ENCODE measurements at places on chromosomes 11 and 22.

GRCh38 chr11:116794851-116795250 is 3.2 kb upstream of the APOA5 start:
- no peak for DNase-seq

- DNase-seq, result no peak
Observed at GRCh38 chr11:92632495-92632894, 337.0 kb upstream of the MTNR1B start.

DNA sequence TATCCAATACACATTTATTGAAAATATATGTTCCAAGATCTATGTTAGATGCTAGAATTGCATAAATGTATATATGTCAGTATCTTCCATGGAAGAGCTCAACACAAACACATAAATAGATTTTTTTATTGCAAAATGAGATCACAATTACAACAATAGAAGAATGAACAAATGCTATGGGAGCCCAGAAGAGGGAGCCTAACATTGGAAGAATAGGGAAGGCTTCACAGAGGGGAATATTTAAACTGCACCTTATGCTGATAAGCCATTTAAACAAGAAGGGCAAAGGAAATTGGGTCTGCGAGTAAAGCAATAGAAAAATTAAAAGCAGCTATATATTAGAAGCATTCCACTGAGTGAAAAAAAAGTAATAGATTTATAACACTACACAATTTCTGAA is 96.1 kb upstream of the LRRC55 start:
- DNase-seq, result no peak

DNA sequence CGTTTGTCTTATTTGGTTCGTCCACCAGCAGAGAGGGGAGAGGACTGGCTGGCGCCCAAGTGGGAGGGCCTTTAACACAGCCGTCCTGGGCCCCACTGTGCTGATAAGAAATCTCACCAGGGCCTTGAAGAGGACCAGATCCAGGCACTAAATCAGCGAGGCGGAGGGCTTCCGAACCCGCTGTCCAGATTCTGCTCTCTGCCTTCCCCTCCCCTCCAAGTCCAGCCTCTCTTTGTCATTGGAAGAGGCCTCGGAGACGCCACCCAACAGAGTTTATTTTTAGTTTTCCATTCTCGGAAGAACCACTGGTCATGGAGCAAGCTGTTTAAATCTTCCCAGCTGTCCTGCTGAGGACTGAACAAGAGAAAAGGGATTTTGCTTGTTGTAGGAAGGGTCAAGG is 9.3 kb upstream of the FXYD6 start:
- peak; percentile 18 for DNase-seq

DNA sequence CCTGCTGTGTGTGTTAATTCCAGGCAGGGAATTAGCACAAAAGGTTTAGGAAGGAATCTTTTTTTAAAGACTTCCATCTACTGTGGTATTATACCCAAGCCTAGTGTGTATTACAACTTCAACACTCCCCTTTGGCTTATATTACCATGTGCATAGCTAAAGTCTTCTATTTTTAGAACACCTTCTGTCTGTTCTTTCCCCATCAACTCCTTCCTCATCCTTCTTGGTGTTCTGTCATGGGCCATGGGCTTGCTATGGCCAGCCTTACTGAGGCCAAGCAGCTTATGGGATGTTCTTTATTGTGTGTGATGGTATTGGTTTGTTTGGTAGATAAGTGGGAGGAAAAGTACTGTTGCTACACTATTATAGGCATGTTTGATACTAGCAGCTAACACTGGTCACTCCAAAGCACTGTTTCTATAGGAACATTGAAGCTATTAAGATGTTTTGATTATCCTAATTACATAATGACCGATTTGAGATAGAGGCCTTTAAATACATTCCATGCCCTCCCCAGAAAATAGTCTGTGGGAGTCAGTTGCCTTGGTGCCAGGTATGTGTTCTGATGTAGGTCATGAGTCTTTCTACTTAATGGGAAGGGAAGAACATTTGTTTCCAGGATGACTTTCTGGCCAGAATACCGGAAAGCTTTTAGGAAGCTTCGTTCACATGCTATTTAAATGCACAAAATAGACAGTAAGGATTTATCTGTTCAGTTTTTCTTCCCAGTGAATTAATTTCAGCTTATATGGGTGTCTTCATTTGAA is 16.5 kb downstream of the MCAM start:
- no peak for DNase-seq

- no peak for DNase-seq
Observed at GRCh38 chr22:19492504-19493174, 12.9 kb downstream of the CDC45 start.

GRCh38 chr11:65261591-65262380 is at the start of gene POLA2:
POLA2 (plus strand) TSS chr11:65261962; CDS start chr11:65262293, 331 bp downstream.
- DNase-seq, result peak; percentile 94

DNA sequence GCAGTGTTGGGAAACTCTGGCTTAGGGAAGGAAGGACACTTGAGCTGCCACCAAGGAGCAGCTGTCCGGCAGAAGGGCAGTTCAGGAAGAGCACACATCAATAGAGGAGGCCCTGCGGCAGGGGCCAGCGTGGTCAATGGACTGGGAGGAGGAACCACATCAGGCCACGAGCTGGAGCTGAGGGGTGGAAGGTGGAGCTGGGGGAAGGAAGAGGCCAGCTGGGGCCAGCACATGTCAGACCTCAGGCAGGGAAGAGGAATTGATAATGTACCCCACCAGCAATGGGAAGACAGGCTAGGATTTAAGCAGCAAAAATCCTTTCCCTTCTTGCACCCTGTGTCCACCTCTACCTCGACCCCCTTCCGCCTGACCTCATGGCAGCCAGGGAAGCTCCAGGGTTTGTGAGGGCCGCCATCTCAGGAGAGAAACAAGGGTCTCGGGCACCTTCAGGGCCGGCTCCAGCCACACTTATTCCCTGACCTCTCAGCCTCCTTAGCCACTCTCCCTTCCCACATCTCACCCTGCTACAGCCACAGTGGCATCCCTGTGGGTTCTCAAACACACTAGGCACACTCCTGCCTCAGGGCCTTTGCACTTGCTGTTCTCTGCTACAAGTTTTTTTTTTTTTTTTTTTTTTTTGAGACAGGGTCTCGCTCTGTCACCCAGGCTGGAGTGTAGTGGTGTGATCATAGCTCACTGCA is 157.8 kb upstream of the GRK3 start:
- DNase-seq, result no peak

DNA sequence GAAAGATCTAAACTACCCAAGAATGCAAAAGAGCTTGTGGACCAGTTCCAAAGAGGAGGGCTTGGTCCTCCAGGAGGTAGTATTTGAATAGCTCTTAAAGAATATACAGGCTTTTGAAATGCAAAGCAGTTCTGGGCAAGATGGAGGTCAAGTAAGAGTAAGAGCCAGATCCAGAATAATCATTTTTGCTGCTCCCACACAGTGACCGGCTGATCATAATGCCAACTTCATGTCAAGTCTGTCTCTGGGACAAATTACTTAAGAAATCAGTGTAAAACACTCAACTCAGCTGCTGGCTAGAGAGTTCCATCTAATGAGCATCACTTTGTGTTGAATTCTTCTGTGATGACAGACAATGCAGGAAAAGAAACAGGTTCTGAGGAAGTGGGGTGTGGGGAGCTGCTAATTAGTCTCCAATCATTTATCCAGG is 250.9 kb upstream of the NARS2 start:
- DNase-seq, result no peak

GRCh38 chr11:15190611-15191010 is 75.9 kb downstream of the INSC start:
- DNase-seq, result no peak

GRCh38 chr11:19218216-19218615 is 16.4 kb upstream of the CSRP3 start:
- DNase-seq, result no peak

DNA sequence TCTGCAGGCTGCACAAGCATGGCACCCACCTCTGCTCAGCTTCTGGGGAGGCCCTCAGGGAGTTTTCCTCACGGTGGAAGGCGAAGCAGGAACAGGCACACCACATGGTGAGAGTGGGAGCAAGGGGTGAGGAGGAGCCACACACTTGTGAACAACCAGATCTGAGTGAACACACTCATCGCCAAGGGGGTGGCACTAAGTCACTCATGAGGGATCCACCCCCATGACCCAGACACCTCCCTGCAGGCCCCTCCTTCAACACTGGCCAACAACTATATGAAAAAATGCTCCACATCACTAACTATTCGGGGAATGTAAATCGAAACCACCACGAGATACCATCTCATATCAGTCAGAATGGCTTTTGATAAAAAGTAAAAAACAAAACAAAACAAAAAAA is 722 bp upstream of the KRTAP5-2 start:
- no peak for DNase-seq

DNA sequence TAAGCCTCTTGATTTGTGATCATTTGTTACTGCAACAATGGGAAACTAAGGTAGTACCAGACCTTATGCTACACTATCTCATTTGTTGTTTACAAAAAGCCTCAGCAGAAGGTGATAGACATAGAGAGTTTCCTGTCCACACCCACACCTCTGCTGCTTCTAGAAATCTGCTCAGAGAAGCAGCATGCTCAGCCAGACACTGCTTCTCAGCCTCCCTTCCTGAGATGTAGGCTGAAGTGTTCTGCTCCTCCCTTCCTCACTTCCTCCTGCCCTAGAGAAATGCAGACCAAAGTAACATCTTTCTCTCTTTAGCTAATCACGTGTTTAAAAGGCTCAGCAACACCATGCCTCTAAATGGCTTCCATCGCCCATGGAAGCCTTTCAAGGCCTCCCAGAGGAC is 88.4 kb downstream of the SLC1A2 start:
- no peak for DNase-seq

GRCh38 chr11:35292279-35292678 is 127.1 kb downstream of the SLC1A2 start:
- DNase-seq, result no peak

DNA sequence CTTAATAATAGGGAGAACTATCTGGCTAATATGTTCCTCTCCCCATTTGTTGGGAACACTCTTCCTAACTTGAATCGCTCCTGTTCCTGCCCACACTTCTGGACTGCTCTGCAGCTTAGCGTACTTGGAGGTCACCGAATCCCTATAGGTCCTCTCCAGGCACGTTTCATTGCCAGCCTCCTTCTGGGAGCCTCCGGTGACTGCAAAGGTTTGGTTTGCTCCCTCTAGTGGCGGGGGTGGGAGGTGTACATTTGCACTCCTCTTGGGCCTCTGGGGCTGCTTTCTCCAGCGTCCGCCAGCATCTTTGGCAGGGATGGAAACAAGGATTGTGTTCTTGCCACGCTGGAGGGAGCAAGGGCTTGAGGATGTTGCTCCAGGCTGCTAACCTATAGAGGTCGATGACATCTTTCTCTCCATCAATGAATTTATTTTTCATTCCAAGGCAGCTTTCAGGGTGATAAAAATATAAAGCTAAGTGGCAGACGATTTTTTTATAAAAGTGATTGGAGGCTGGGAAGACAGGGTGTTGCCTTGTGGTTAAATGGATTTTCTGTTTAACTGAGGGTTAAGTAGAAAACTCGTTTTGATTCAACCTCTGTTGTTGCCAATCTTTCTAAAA is 48.7 kb downstream of the TSPAN18 start:
- DNase-seq, result no peak
